ENCODE measurements at places on chromosomes 2 and 18. TPM values are rescaled to one million over a fixed set of nuclear protein-coding genes. Genes with fewer than 3 reads are reported as not detected.

DNA sequence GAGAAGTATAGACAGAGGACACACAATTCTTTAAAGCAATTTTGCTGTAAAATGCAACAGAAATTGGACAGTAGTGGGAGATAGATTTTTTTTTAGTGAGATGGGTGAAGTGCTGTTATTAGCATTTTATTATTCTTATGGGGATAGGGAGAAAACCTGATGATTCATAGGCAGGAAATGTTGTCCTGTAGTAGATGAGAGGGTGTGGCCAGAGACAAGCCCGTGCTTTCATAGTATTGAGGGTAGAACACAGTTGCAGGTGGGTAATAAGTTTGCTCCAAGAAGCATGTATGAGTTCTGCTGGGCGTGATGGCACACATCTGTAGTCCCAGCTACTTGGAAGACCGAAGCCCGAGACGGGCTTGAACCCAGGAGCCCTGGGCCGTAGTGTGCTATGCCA is 128.3 kb upstream of the ARHGAP28 start:
- DNase-seq, result no peak

Gene ZNF513
- 5.6 TPM for total RNA-seq

GRCh38 chr2:170313347-170313991 is 135.5 kb downstream of the MYO3B start:
- no peak for DNase-seq

Gene FBLN7
- total RNA-seq, result not detected

GRCh38 chr18:55396979-55397378 is 191.0 kb downstream of the TCF4 start:
- DNase-seq, result no peak

DNA sequence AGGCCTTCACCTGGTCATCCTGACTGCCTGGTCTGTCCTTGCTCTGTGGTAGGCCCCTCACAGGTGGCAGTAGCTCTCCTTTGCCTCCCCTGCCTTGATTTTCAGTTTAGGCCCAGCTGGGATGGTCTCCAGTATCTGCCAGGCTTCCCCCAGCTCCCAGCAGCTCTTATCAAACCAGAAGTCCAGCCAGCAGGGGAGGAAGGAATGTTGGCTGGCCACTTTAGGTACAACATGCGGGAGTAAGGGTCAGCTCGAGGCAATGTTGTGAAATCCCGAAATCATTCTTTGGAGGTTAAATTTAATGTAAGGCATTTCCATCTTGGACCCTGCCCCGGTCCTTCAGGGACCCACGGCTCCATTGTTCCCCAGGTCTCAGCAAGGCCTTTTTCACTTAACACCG is 16.8 kb downstream of the ATP6V1C2 start:
- no peak for DNase-seq

DNA sequence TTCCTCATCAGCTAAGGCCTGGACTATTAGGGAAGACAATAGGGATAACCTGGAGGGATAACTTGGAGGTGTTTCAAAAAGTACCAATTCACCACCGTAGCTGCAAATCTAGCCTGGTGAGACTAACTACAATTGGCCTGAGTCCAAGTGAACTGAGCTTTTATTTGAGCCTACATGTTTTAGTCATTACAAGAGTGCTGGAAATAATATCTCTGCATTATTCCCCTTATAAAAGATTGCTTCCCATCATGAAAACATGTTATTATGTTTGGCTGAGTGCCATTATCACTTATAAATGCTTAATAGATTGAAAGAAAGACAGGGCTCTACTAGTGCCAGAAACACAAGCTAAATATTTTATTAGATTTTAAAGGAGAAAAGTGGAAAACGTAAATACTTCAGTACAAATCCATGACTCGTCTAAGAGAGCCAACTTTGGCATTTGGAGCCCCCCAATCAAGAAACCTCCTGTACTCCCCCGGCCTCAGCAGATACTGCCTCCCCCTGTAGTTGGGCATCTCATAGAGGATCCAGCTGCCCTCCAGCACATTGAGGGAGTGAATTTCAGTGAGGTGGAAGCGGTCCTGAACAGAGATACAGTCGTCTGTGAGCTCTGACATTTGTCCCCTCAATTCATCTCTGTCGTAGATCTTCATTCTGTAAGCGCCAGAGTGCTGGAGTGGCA is 3.6 kb downstream of the CRYGB start:
- DNase-seq, result no peak

- no peak for DNase-seq
These were observed 33.7 kb downstream of the EHBP1 start for GRCh38 chr2:62738981-62739936.

DNA sequence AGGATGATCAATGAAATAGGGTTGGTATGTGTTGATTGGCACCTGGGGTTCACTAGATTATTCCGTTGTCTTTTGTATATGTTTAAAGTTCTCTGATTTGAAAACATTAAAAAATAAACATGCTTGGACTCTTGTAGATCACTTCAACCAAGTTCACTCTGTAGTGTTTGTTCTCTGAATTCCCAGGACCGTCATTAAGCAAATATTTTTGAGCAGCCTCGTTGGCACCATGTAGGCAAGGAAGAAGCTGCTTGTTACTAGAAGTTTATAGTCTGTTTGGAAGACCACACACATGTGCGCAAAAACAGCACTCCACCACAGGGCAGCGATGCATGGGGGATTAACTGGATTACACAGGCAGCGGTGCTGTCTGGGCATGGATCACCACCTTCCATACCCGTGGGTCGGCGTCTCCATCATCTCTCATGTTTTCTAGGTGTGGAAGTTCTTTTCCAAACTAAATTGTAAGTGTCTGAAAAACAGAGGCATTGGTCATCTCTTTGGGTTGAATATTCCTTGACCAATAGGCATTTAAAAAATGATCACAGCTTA is 212.2 kb downstream of the FHOD3 start:
- DNase-seq, result no peak

Data from epithelial cell of proximal tubule (primary cell).